ENCODE measurements at places on chromosomes 5 and 9. TPM values are rescaled to one million over a fixed set of nuclear protein-coding genes. Genes with fewer than 3 reads are reported as not detected.

Gene FSTL4
- 0.14 TPM for total RNA-seq

Gene KLF4
- total RNA-seq: 29.3 TPM

Gene PCDHA9
- total RNA-seq: under 0.01 TPM

Gene PPP6C
- 29.6 TPM for total RNA-seq

Gene DBH
- total RNA-seq: not detected

Gene SHB
- total RNA-seq: 49.4 TPM

Gene SOX30
- not detected for total RNA-seq

Gene IFNA2
- total RNA-seq: not detected

Gene ECSCR
- total RNA-seq: not detected

Gene IFNB1
- total RNA-seq: not detected

Gene GLE1
- 21.0 TPM for total RNA-seq

Gene PCDHGA4
- 5.0 TPM for total RNA-seq

All from placental pericyte (primary cell).